Heart right ventricle (tissue), 16 donors: ENCODE measurements at places on chromosomes 3 and 15. TPM values are rescaled to one million over a fixed set of nuclear protein-coding genes. Genes with fewer than 3 reads are reported as not detected.

DNA sequence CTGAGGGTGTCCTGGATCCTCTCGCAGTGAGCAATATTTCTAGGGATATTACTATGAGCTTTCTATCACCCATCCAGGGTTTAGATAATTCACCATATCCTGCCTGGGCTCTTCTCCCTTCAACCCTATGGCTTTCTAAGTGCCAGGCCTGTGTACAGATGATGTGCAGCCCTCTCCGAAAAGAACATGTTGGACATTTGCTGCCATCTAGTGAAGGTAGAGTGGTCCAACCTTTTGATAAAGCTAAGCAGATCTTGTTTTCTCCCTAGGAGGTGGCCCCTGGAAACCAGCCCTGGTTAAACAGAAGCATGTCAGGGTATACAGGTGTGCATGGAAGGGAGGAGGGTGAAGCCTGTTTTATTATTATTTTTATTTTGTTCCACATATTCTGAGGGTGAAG, 27.9 kb upstream of the SCN10A start:
- DNase-seq = peak; percentile 25

GRCh38 chr3:4864503-4864902, 114.7 kb upstream of the BHLHE40 start:
- DNase-seq = no peak

GRCh38 chr3:184814214-184814613, 2.2 kb downstream of the VPS8 start:
- DNase-seq = no peak

C3orf22 gene
- not detected for polyA plus RNA-seq

DNA sequence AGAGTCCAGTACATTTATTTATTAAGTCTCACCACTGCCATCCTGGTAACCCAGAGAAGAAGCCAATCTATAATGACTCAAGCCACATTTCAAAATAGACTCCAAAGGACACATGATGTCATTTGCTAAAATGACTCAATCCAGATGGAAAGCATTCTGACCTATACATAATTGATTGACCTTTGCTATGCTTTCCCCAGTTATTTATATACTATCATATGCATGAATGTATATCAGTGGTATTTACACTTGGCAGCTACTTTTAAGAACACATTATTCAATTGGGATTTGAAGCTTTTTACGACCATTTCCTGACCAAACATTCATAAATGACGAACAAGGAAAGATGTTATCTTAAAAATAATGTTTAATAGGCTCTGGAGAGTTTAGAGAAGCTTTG, 297.2 kb downstream of the FHIT start:
- no peak for DNase-seq

GRCh38 chr15:70487387-70487740, 276.0 kb downstream of the UACA start:
- no peak for DNase-seq

DNA sequence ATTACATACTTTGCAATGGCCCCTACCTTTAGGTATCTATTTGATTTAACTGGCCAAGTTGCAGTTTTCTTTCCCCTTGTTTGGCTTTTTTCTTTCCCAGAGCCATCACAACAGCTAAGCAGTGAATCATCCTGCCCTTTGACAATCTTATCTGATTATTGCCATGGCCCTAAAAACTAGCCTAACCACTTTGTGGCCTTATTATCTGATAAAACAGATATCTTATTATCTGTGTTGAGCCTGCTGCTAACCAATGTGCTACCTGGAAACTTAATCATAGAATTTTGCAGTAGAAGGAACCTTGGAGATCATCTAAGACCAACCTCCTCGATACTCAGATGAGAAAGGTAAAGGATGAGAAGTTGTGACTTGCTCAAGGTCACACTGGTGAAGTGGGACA, 37.1 kb downstream of the EIF4E3 start:
- DNase-seq = no peak

GRCh38 chr3:47761046-47761445, 20.6 kb downstream of the SMARCC1 start:
- DNase-seq = no peak

DNA sequence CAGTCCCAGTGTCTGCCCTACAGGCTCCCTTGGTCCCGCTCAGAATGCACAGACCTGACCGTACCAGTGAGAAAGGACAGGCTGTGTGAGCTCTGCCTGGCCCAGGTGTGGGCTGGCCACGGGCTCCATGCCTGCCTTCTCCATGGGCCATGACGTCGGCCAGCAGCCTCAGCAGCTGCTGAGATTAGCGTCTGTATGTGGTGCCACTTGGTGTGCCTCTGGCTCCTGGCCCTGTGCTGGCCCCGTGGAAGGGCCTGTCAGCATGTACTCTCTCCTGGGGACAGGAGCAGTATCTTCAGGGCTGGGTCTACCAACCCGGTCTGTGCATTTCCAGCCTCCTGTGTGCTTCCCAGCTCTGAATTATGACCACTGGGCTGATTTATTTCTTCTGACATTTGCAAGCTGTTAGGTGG, 25.7 kb downstream of the KLF13 start:
- DNase-seq = peak; percentile 71

- no peak for DNase-seq
Observed at GRCh38 chr3:124685481-124685880, 44.8 kb upstream of the UMPS start.

DNA sequence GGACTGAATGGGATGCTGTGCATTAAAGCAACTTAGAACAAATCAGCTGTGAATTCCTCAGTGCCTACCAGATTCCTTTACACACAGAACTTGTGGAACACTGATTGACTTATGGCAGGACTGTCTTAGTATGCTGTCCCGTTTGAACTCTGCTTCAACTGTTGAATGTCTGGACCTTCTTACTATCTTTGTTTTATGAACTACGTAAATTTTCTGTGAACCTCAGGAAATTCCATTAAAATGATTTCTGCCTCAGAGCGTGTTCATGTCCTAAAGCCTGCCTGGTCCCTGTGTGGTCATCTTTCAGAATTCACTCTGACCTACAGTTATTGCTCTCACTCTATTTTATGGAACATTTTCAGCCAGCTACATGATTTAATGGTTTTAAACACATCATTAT, 29.4 kb upstream of the FBN1 start:
- no peak for DNase-seq

GRCh38 chr15:57647791-57648130, 56.1 kb downstream of the MYZAP start:
- DNase-seq = no peak

- DNase-seq = no peak
Observed at GRCh38 chr15:55954862-55955605, 38.4 kb downstream of the NEDD4 start.

TBC1D23 gene
- polyA plus RNA-seq = 18.8 TPM

DNA sequence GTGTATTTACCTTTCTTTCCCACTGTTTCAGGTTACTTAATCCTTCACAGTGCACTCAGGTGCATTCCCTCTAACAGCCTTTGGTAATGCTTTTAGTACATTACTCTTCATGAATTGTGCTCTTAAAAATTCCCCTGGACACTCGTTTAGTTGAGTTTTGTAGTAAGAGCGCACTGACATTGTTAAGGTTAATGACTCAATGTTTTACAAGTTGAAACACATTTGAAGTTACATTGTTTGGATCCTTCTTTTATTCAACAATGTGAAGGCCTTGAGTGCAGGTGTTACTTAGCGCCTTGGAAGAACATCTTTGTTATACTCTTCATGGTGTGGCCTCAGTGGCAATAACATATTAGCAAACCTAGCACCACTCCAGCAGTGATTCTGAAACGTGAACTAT, 739.6 kb downstream of the NAALADL2 start:
- no peak for DNase-seq

C3orf49 gene
- not detected for polyA plus RNA-seq

- no peak for DNase-seq
Observed at GRCh38 chr15:31499236-31499952, 172.8 kb downstream of the KLF13 start.

GRCh38 chr15:61839546-61839945, 220.7 kb downstream of the VPS13C start:
- DNase-seq = no peak

DNA sequence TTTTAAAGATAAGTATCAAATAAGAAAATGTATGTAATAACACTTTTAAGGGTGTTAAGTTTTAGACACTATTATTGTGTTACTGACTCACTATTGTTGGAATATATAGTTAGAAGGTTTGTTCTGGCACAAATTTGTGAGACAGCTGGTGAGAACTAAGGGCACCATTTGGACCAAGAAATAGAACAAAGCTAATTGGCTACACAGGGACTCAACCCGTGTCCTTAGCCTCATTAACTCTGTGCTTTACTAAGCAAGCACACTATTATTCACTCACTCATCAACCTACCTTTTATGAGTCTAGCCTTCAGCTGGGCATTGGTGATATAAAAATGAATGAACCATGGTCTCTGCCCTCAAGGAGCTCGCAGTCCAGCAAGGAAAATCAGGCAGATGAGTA, 4.1 kb upstream of the UNC13C start:
- DNase-seq = no peak

GHRL gene
- 0.12 TPM for polyA plus RNA-seq

DNA sequence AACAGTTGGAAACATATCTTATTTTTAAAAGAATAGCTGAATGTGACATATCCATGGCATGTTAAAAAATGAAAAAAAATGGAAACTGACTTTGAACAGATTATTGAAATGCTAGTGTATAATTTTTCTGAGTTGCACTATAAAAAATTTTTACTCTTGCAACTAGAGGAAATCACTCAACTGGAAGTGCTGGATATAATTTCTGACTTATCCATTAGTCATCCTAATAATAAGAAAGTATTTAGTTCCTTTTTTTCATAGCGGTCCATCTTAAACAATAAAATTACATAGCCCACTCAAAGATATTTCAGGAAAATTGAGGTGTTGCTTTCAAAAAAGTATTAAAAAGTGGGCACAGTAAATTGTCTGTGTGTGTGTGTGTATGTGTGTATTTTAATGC, 80.7 kb downstream of the MBNL1 start:
- DNase-seq = no peak

- no peak for DNase-seq
Observed at GRCh38 chr3:131393051-131393450, 11.5 kb downstream of the NUDT16 start.

GRCh38 chr3:33482111-33482521, 41.9 kb upstream of the UBP1 start:
- no peak for DNase-seq

SLC38A3 gene
- polyA plus RNA-seq = 1.4 TPM

- no peak for DNase-seq
Observed at GRCh38 chr3:15063656-15064286, 1.3 kb downstream of the MRPS25 start.

CACNA1D gene
- 0.04 TPM for polyA plus RNA-seq

HHATL gene
- polyA plus RNA-seq = 332 TPM

DNA sequence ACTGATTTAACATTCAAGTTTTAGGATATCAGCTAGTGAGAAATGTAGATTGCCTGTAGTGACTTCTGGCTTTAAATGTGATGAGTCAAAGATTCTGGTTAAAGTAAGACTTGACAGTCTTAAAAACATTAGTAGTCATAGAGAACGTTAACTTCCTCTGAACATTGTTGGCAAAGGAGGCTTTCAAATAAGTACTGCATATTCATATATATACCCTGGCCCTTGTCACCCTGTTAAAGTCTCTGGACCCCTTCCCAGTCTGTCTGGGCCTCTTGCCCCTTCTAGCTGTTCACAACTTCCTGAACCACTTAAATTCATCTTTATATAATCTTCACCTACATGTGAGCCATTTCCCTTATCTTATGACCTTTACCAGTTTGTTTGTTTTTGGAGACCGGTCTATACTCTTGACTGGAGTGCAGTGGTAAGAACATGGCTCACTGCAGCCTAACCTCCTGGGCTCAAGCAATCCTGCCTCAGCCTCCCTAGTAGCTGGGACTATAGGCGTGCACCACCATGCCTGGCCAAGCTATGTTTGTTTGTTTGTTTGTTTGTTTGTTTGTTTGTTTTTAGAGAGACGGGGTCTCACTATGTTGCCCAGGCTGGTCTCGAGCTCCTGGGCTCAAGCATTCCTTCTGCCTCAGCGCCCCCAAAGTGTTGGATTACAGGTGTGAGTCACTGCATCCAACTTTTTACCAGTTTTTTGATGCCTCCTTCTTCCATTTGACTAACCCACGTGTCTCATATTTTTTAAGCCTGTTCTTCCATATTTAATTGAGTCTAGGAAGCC, 64.4 kb upstream of the CRTC3 start:
- DNase-seq = no peak

DNA sequence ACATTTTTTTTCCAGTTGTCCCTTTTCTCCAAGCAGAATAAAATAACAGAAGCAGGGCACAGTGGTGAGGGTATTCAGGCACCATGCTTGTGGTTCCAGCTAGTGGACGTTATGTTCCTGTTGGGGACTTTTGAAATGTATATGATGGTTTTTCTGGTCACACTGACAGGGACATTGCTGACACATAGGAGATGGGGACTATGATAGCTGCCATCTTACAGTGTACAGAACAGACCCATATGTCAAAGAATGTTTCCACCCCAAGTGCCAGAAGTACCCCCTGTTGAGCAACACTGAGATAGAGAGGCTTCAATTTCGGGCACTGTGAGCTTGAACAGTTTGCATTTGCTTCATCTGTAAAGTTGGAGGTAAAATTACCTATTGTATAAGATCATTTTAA, 38.6 kb downstream of the MCTP2 start:
- DNase-seq = no peak

DNA sequence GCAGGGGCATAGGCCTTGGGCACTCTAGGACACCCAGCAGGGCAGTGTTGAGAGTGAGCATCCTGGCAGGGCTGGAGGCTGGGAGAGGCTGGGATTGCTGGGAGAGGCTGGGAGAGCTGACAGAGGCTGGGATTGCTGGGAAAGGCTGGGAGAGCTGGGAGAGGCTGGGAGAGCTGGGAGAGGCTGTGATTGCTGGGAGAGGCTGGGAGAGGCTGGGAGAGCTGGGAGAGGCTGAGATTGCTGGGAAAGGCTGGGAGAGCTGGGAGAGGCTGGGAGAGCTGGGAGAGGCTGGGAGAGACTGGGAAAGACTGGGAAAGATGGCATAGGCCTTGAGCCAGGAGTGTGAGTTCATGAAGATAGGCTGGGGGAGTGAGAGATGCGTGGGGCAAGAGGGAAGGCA, 77.8 kb downstream of the MESD start:
- DNase-seq = no peak

ADAMTSL3 gene
- 1.9 TPM for polyA plus RNA-seq

- no peak for DNase-seq
Observed at GRCh38 chr3:187746442-187747281, 1.4 kb upstream of the BCL6 start.

SCN5A gene
- 61.5 TPM for polyA plus RNA-seq

DNA sequence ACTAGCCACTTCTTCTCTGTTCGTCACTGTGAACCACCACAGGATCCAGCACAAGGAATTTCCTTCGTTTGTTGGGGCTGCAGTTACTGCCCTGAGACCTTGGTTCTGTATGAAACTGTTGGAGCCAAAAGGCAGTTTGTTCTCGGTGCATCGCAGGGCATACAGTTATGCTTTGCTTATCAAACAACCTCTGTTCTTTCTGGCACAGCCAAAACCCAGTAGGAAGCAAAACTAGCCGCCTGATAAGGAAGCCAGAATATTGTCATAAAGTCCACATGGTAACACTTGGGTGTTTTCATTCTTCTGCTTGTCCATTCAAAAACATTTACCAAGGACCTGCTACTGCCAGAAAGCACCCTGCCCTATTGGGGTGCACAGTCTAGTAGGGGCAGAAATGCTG, 116.1 kb downstream of the RAB11A start:
- DNase-seq = no peak

UNC13C gene
- not detected for polyA plus RNA-seq

CCR9 gene
- not detected for polyA plus RNA-seq
